ENCODE measurements at places on chromosomes 2 and 18. TPM values are rescaled to one million over a fixed set of nuclear protein-coding genes. Genes with fewer than 3 reads are reported as not detected.

Gene DNAH7
- under 0.01 TPM for total RNA-seq

Gene ABCG8
- not detected for total RNA-seq

Gene TSPYL6
- 0.10 TPM for total RNA-seq

Gene LIPG
- 80.9 TPM for total RNA-seq

Gene CAPN14
- total RNA-seq, result not detected

Gene SLC40A1
- 44.4 TPM for total RNA-seq

Gene DOCK10
- total RNA-seq, result 16.0 TPM

Gene BMP10
- total RNA-seq, result not detected

Gene CROCC2
- not detected for total RNA-seq

All from vein endothelial cell (primary cell).